Activated CD8-positive, alpha-beta memory T cell treated with anti-CD3 and anti-CD28 coated beads for 4 hours (primary cell): ENCODE measurements at places on chromosomes 5 and 9.

GRCh38 chr5:178818094-178818493 is 41.7 kb upstream of the ZNF354B start:
- DNase-seq = no peak

- no peak for DNase-seq
Measured at GRCh38 chr5:78778538-78778937, 130.0 kb upstream of the LHFPL2 start.

- no peak for DNase-seq
Measured at GRCh38 chr5:94361832-94362796, 256.3 kb downstream of the KIAA0825 start.

- DNase-seq = no peak
Measured at GRCh38 chr5:91670563-91670962, 287.4 kb upstream of the ARRDC3 start.

DNA sequence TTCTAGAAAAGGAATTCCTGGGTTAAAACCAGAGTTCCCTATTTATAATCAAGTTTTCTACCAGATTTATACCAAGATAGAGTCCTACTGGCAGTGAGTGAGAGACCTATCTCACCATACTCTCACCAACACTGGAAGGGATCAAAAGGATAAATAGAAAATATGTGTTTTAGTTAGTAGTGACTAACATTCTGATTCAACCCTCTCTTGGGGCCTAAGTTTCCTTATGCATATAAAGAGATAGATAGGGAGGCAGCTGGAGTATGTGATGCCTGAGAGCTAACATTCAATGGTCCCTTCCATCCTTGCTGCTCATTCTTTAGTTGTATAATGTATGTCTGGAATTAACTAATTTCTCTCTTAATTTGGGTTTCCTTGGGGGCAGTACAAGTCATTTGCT is 32.0 kb downstream of the CKMT2 start:
- no peak for DNase-seq

DNA sequence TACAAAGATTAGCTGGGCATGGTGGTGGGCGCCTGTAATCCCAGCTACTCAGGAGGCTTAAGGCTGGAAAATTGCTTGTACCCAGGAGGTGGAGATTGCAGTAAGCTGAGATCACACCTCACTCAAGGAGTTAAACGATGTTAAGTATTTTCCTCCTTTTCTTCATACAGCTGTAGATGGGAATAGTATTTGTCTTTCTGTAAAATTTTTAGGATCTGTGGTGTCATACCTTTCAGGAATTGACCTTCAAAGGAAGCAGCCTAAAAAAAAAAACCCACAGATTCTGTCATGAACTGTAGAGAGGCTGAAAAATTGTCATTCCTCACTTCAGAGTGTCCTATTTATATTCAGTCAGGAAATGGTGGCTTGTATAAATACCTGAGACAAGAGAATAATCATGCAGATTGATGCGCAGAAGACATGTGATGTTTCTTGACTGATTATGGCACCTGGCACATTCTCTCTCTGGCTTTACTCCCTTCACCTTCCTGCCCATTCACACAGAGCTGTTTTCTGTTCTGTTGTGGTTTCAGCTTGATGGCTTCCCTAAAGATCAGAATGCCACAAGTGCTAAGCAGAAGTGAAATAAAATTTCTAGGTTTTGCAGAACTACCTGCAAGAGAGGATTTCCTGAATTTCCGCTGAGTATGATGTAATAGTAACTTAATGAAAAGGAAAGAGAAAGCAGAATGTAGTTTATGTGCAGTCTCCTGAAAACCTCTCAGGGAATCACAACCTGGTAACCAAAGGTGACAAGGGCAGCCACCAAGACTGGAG is 3.8 kb downstream of the IFNA1 start:
- DNase-seq = no peak

DNA sequence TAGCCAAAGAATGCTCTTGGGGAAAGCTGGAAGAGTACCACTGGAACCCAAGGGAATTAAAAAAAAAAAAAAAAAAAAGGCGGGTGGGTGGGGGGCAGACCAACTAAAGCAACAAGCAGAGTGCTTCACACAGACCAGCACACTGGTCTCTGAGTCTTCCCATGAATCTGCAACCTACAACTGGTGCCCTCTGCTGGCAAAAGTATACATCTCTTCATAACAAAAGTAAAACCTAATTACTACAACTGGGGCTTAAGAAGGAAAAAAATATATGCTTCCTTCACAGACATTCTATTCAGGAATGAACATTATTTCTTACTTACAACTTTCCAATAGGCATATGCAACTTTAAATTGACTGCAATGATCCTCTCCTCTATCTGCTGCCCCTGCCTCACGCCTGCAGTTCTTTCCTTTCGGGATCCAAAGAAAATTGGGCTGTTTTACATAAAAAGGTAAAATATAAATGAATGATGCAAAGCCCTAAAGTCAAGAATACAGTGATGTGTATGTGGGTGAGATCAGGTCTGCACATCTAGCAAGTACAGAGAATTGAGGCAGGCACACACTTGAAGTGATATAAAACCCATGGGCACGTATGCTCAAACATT is 7.2 kb upstream of the KLHL3 start:
- no peak for DNase-seq

GRCh38 chr5:59279979-59280378 is 613.5 kb downstream of the PDE4D start:
- DNase-seq = no peak

GRCh38 chr5:80584770-80585169 is 14.7 kb upstream of the ANKRD34B start:
- no peak for DNase-seq

DNA sequence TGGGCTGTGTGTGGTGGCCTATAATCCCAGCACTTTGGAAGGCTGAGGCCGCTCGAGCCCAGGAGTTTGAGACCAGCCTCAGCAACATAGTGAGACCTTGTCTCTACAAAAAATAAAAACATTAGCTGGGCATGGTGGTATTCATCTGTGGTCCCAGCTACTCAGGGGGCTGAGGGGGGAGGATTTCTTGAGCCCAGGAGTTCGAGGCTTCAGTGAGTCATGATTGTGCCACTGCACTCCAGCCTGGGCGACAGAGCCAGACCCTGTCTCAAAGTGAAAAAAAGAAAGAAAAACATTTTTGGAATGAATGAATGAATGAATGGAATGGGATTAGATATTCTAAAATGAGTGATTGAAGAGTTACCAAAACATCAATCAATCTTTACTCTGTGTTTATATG is 85.8 kb downstream of the FGF1 start:
- DNase-seq = no peak

DNA sequence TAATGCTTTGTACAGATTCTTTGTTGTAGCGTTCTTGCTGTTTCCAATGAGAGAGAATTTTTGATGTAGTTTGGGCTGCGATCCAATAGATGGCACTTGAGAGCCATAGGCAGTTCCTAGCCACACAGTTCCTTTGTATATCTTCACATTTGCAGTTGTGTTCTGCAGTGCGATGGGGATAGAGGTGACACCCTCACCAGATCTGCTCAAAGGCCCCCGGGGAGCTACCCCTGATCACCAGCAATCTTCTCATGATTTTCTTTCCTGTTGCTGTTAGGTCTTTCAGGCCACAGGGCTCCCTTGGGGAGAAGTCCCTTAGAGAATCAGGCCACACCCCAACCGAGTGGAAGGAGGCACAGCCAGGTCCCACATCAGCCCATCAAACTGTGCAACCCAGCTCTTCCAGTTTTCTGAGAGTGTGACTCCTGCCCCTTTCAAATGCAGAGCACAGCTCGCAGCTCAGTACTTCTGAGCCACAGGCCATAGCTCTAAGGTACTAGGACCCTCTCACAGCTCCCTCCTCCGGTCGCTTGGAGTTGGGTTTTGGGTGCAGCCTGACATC is 353.7 kb downstream of the SLCO4C1 start:
- DNase-seq = no peak

GRCh38 chr9:93267681-93268505 is 84.0 kb downstream of the WNK2 start:
- DNase-seq = no peak
